ACHN (cell line): ENCODE measurements at places on chromosomes 6 and 20.

- DNase-seq = no peak
Observed at GRCh38 chr6:138805016-138805765, 9.3 kb downstream of the ECT2L start.

GRCh38 chr6:27693766-27694546 lies 218.2 kb downstream of the OR2B2 start:
- DNase-seq = peak; percentile 48

GRCh38 chr20:9163251-9163650 lies 94.4 kb downstream of the PLCB4 start:
- no peak for DNase-seq

GRCh38 chr20:1331101-1331500 lies 2.2 kb upstream of the SDCBP2 start:
- no peak for DNase-seq

DNA sequence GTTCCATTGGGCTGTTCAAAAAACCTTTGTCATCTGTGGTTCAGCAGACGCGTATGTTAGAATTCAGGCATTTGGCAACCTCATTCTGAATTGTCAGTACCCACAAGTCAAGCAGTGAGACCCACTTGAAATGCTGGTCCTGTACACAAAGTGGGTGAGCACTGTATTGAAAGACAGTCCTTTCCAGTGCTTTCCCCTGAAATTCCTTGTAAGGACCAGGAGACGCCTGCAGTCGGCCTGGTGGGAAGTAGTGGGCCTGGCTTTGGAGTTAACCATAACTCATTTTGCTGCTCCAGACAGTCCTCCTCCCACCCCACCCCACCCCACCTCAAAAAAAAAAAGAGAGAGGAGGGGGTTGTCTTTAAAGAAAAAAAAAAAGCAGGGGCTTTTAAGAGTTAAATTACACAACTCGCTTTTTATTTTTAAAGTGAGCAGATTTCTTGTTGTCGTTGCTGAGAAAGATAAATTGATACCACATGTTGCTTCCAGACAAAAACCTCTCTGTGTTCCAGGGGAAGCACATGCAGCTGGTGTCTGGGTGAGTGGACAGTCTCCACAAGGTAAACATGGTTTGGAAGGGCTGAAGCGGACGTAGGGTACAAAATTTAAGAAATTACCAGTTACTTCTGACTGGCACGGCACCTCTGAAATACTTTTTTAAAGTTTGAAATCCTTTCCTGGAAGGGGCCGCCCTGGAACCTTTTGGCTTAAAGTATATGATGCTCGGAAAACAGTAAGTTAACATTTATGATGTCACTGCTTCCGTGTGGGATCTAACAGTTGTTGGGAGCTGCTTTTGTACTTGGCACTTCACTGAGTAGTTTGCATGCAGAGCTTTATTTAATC lies 95.3 kb downstream of the FOXO3 start:
- no peak for DNase-seq

DNA sequence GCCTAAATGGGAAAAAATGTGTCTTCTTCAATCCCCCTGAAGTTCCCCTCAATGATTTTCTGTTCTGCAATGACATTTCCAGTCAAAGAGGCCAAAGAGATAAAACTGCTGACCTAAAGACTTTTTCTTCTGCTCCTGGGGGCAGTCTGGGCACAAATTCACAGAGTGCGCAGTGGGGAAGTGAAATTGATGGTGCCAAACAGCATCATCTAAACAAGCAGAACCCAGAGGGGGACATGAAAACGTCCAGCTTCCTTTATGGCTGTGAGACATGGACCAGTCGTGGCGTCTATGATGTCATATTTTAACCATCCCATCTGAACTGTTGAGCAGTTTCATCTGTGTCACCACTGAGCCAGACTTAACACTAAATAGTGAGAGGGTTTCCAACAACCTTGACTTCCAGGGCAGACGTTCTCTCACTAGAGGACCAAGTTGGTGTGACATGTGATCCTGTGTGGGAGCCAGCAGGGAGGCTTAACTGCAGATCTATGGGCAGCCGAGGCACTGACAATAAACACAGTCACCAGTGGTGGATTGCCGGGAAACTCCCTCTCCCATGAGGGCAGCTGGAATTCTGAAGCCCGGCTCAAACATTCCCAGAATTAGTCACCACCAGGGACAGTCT lies 12.4 kb downstream of the SCML4 start:
- peak; percentile 13 for DNase-seq

- no peak for DNase-seq
Observed at GRCh38 chr20:36646678-36647077, 682 bp upstream of the SLA2 start.

GRCh38 chr6:82924799-82925535 lies 140.7 kb downstream of the UBE3D start:
- DNase-seq = no peak
